ENCODE measurements at places on chromosomes 12 and 14.

DNA sequence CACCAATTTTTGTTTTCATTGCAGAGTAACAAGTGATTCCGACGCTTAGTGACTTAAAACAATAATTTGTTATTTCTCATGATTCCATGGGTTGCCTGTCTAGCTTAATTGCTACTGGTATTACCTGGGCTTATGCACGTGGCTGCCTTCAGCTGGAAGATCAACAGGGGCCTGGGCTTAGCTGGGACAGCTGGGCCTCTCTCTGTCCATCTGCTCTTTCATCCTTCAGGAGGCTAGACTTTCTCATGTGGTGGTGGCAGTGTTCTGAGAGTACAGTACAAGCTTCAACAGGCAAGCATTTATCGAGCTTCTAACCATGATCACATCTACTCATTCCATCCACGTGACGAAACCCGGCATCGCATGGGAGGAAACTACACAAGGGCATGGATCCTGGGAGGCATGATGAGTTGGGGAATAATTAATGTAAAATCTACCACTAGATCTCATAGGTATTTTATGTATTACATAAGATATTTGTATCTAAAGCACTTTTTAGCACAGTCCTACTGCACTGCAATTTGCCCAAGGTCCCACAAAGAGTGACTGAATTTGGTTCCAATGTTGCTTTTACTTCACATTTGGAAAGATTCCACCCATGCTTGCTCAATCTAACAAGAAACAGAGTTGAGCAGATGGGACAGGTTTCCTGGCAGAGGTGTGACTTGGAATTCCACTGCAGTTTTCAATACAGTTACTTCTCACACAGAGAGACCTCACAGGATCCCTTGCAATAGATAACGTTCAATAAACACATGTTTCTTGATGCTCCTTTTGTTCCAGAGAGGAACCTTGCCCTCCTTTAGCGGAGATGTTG is 153.1 kb upstream of the FRMD6 start:
- DNase-seq, result no peak

- DNase-seq, result no peak
These were observed 134.6 kb upstream of the EVL start for GRCh38 chr14:99930420-99931274.

DNA sequence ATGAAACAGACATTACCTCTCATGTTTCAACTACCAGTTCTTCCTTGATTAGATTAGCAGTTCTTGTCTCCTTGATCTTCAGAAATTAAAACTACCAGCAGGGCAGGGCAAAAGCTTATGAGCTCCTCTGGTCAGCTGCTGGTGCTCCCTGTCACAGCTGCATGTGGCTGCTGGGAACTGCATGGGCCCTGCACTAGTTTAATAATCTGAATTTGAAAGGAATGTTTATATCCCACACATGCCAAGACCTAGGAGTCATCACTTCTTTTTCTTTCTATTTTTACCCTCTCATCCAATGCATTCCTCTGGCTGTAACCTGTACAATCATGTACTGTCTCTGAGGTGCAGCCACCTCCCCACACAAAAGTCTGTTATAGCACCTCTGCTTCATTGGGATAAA is 73.9 kb downstream of the ARMH4 start:
- no peak for DNase-seq

GRCh38 chr14:76550534-76550933 is 174.6 kb downstream of the ESRRB start:
- no peak for DNase-seq

- no peak for DNase-seq
These were observed 13.9 kb upstream of the PITPNM2 start for GRCh38 chr12:123164710-123165261.

DNA sequence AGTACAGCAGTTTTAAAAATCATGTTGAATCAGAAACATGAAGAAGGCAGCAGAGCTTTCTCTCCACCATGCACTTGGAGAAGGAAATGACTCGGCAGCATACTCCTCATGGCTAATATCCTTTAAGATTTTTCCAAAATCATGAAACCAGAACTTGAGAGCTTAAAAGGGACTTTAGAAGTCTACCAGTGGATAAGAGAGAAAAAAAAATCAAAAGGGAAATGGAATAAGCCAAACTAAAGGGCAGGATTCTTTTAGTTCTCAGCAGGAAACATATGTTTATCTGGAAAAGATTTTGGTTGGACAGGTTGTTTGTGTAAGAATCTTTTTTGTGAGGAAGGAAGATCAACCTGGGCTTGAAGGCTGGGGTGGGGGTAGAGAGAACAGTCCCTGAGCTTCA is 111.8 kb downstream of the PRKCH start:
- DNase-seq, result no peak

DNA sequence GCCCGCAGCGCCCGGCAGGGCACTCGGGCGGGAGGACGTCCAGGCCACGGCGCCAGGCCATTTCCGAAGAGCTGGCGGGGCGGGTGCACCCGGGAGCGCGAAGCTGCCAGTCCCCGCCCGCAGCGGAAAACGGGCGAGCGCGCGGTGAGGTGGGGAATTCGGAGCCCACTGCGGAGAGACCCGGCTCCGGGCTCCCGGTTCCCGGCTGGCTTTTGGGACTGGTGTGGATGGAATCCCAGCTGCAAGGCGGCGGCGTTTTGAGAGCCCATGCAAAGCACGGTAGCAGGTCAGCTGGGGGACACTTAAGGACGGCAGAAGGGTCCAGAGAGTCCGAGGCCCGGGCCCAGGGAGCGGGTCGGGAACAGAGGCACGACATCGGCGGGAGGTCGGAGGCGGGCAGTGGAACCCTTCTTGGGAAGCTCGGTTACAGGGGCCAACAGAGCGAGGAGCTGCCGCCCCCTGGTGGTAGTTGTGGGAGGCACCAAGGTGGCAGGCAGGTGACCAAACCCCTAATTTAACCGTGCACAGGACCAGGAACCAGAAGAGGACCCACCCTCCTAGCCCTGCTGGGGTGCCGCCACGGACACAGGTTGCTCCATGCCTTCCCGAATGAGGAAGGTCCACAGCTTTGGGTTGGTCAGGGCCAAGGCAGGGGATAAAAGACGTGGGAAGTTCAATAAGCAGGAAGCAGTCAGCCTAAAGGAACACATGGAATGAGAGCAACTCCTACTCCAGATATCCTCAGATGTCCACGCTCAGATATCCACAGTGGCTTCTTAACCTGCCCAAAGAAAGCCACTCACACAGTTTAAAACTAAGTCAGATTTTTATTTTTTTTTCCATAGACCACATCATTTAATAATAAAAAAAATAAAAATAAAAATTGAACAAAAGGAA is 685 bp upstream of the CDH24 start:
- peak; percentile 88 for DNase-seq

DNA sequence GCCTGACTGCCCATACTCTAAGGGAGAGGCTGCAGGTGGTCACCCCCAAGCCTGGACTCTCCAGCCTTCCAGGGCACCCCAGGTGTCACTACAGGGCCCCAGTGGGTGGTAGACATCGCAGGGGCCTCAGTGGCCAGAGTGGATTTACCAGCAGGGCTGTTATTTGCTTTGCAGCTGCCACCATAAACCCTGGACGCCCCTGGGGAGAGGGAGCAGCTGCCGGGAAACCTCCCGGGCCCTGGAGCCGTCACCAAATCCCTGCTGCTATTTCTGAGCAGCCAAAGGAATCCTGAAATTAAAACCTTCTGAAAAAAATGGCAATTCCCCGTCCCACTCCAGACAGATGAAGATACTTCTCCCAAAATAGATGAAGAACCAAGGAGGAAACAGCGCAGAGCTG is 13.9 kb downstream of the TMEM119 start:
- no peak for DNase-seq

GRCh38 chr12:109872-110271 is 43.3 kb downstream of the IQSEC3 start:
- DNase-seq, result no peak

DNA sequence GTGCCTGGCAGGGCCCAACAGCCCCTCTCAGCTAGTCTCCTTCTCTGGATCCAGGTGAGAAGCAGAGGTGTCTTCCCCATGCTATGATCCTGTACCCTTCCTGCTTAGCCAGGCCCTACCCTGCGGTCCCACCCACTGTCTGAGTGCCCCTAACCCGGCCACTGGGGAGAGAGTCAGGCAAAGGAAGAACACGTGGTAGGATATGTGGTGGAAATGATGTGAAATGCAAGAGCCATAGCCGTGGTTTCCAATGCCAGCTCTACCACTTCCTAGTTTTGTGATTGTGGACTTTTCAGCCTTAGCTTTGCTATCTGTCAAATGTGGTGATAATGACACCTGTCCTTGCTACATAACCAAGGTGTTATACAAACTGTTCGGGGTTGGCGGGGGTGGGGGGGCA is 15.8 kb downstream of the KRT2 start:
- no peak for DNase-seq

DNA sequence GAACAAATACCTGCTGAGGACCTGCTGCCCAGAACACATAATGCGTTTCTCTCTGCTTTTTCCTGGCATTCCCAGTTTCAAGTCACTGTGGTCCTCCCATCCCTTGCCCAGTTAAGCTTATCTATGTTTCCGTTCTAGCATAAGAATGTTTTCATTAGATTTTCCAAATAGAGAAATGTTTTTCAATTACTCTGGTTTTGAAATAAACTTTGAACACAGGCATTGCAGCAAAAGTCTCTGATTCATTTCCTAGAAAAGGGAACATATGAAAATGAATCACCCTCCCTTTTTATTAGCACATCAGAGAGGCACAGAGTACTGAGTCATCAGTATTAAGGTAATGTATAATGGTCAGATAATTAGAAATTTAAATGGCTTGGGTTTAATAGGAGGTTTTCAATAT is 201.1 kb upstream of the TMEM260 start:
- no peak for DNase-seq

GRCh38 chr14:64196814-64197411 is 97.3 kb downstream of the ESR2 start:
- DNase-seq, result no peak

DNA sequence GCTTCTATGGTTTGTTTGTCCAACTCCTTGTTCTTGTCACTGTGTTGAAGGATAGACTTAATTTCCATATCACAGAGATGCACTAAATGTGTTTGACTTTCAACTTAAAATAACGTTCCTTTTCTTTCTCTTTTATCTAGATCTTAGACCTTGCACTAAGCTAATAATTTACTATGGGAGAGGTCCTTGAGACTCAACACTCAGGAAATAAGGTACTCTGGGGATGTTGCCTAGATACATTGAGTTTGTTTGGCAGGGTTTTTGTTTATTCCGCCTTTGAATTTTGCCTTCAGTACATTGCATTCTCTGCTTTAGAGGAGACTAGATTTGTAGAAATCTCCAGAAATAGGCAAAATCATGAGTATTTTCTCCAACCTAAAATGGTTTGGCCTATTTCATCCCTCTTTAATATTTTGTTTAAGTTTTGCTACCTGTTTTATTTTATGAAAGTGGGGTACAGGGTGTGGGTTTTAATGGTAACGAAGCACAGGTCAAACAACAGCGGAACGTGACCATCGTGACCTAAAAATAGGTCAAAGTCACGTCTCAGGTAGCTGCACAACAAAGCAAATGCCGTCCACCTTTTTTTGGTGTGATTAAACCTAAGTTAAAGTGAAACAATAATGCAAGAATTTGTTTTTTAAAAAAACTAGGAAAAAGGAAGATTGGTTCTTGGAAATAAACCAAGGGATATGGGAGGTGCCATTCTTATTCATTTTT is 115.3 kb upstream of the CPSF6 start:
- DNase-seq, result no peak

DNA sequence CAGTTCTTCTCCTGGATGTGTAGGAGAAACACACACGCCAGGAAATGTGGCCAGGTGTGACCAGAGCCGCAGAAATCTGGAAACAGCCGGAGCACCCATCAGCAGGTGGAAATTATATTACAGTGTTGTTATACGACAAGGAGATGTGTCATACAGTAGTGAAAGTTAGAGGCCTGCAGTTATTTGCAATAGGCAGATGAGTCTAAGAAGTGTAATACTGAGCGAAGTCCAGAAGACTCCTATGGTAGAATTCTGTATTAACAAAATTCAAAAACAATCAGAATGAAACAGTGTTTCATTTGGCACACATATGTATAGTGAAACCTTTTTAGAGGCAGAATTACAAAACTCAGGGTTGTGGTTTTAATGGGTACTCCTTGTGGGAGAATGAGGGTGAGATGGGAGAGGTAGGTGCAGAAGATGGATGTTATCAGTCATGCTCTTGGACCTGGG is 39.3 kb upstream of the AMN start:
- DNase-seq, result no peak

DNA sequence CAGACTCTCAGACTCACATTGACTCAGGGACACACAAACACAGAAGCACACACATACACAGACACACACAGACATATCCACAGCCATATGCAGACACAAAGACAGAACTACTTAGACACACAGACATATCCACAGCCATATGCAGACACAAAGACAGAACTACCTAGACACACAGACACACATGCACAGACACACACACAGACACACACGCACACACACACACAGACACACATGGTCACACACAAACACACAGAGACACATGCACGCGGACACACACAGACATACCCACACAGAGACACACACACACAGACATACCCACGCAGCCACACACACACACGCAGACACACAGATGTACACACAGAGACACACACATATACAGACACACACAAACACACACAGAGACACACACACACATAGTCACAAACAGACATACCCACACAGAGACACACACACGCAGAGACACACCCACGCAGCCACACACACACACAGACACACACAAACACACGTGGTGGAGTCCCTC is 25.7 kb downstream of the SERPINA1 start:
- no peak for DNase-seq

GRCh38 chr14:52879958-52880357 is 70.9 kb downstream of the FERMT2 start:
- DNase-seq, result no peak

DNA sequence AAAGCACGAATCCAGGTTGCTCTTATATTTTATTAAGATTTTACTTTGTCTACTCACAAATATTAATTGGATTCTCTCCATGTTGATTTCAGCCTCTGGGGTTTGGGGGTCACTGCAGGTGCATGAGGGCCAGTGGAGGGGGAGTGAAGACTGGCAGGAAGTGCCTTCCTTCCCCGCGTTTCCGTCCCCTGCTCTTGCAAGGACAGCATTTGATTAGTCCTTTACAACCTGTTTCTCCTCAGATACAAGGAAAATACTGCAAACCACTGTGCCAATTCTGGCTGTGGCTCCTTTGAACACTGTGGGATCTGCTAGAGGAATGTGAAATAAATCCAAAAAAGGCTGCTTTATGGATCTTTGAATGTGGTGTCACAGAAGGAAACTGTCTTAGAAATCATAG is 291.8 kb downstream of the ETNK1 start:
- DNase-seq, result no peak

Data from activated CD8-positive, alpha-beta memory T cell treated with anti-CD3 and anti-CD28 coated beads, Interleukin-2, amount 50 U/mL, for 4 hours (primary cell).